ENCODE measurements at places on chromosomes 3 and 15.

DNA sequence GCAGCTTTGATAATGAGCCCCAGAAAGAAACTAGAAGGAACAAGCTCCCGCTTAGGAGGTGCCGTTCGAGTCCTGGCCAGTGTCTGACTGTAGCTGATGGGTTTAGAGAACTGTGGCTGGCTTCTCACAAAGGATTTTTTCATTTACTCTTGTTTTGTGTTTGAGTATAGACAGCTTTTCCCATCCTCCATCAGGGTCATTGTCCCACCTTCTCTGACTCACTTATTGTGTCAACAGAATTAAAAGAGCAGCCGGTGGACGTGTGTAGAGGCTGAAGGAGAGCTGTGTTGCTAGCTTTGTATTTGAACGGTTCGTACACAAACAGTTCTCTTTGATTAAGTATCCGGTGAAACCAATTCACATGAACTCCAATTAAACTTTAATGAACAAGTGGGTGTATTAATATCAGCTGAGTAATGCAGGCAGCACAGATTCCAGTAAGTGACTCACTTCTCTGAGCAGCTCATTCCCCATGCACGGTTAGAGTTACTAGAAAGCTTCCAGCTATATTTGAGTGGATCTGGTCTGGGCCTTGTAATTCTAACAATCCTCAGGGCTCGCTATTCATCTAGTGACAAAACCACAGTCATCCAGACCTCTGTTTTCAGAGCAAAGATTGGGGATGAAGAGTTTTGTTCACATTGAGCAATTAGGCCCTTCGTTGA is 141.0 kb downstream of the LPP start:
- DNase-seq: peak; percentile 97

DNA sequence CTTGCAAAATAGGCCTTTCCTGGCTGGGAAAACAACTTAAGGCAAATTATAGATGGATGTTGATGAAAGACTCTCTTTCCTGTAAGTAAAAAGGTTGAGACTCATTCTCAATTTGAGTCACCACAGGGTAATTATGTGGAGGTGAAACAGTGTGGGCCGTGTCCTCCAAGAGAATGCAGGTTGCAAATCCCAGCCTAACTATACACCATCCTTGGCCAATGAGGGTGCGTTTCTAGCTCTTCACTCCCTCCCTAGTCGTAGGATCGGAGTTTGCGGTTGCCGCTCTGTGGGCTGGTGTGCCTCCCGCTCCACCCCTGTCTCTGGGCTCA is 259.9 kb downstream of the PLCL2 start:
- DNase-seq: no peak

DNA sequence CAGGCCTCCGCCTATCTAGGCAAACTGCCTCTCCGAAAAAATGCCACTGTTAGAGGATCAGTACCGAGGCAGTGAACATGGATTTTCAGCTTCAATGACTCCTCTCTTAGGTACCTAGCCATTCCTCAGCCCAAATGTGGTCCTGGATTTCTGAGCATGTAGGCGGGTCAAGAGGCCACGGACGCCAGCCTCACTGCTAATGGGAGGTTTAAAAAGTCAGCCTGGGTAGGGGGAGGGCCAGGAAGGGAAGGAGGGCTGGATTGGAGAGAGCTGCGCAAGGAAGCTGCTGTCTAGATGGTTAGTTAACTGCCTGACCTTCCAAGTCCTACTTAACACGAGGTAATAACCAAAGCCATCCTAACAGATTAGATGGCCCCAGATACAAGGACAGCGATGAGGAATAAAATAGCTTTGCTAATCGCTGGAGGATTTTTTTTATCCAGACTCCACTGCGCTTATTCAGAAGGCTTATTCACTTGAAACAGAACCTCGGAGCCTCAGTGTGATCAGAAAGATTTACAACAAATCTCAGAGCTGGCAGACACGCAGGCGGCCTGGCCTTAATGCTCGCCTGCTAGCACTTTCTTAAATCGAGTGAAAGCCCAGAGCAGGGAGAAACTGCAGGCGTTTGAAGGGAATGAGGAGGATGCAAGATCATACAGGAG is 34.3 kb downstream of the TLE3 start:
- no peak for DNase-seq

DNA sequence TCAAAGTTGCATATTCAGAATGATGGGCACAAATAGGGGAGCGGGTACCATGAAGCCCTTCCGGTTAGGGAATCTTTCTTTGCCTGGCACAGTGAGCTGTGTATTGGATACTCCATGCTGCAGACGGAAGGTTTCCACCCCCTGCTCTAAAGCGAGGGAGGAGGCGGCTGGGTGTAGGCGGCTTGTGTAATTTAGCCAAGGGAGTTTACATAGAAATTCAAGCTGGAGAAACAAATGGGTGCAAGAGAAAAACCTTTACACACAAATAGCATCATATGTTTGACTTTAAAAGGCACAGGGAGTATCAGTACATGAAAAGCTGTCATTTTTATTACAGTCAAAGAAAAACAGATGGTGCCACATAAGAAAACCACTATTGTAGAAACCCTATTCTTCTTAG is 59.3 kb upstream of the ADCY5 start:
- no peak for DNase-seq

DNA sequence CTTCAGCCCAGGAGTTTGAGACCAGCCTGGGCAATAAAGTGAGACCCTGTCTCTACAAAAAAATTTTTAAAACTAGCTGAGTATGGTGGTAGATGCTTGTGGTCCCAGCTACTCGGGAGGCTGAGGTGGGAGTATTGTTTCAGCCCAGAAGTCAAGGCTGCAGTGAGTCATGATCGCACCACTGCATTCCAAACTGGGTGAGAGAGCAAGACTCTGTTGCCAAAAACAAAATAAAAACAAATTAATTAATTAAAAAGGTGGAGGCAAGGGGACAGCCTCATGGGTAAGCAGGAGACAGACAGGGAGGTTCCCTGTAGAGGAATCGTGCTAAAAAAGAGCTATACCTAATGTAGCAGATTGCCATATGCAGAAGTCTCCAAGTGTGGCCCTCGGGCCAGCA is 12.6 kb downstream of the HAPLN3 start:
- peak; percentile 75 for DNase-seq

DNA sequence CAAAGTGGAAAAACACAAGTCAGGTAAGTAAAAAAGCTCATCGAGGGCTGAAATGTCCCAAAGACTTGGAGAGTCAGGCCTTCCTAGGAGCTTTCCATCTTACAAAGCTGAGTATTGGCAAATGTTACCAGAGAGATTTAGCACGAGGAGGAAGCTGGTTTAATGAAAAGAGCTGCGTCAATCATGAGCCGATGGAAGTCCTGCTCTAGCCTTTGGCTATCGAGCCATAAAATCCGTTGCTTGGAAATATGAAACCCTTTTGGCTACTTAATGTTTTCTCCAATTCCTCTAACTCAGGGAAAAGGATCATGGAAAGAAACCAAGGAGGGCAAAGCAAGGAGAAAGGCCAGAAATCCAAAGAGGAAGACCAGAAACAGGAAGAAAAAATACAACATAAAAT is 1074.6 kb downstream of the FHIT start:
- no peak for DNase-seq

GRCh38 chr3:182255158-182255557 is 538.1 kb upstream of the ATP11B start:
- no peak for DNase-seq

- DNase-seq: no peak
These were observed 12.6 kb downstream of the IL12A start for GRCh38 chr3:160001148-160001760.

GRCh38 chr3:121988146-121988545 is 33.9 kb downstream of the ILDR1 start:
- no peak for DNase-seq

GRCh38 chr15:45714590-45715488 is 80.0 kb downstream of the SQOR start:
- DNase-seq: peak; percentile 65

DNA sequence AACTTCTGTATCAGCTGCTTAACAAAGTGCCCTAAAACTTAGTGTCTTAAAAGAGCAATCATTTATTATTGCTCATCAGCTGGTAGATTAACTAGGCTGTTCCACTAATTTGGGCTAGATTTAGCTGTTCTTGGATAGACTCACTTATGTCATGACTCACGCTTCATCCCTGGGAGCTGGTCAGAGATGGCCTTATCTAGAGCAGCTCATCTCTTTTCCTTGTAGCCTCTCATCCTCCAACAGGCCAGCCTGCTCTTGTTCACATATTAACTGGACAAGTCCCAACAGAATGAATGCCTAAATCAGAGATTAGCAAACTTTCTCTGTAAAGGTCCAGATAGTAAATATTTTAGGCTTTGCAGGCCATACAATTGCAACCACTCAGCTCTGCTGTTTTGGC is 66.9 kb upstream of the PLAAT1 start:
- DNase-seq: peak; percentile 4

GRCh38 chr15:88322461-88322860 is 65.9 kb upstream of the NTRK3 start:
- peak; percentile 61 for DNase-seq

GRCh38 chr3:181488536-181488935 is 223.2 kb upstream of the SOX2 start:
- DNase-seq: no peak

- no peak for DNase-seq
These were observed 266.2 kb upstream of the IGF1R start for GRCh38 chr15:98382139-98382538.

DNA sequence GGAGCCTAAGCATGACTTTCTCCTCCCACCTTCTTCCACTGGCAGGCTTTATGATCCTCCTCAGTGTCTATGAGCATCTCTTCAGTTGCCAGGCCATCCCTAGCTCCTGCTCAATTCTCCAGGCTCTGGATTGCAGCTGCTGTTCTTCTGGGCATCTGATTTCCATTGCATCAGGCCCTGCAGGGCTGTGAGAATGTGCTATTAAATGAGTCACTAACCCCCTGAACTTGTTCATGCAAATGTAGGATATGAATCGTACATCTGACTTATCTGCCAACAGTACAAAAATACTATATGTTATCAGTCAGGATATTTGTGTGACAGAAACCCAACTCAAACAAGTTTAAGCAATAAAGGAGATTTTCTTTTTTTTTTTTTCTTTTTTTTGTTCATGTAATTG is 11.9 kb downstream of the GPR176 start:
- peak; percentile 94 for DNase-seq

GRCh38 chr15:62883938-62884479 is 158.5 kb upstream of the TPM1 start:
- peak; percentile 90 for DNase-seq

DNA sequence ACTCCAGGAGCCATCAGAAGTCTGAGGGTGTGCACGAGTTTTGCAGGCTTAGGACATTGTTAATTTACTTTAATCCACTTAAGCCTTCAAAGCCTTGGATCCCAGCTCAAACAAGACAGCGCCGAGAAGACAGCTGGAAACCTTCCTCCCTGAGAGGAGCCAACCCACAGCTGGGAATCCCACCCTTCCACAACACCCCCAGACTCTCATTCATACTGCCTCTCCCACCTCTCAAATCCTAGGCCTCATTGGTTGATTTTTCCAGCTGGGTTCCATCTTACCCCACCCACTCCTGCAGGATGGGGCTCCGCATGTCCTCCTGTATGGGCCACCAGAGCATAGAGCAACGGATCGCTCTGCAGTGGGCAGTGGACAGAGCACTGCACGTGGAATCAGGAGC is 80.4 kb downstream of the SEMA5B start:
- DNase-seq: no peak

- peak; percentile 66 for DNase-seq
These were observed 21.8 kb downstream of the MGLL start for GRCh38 chr3:127800508-127800907.

DNA sequence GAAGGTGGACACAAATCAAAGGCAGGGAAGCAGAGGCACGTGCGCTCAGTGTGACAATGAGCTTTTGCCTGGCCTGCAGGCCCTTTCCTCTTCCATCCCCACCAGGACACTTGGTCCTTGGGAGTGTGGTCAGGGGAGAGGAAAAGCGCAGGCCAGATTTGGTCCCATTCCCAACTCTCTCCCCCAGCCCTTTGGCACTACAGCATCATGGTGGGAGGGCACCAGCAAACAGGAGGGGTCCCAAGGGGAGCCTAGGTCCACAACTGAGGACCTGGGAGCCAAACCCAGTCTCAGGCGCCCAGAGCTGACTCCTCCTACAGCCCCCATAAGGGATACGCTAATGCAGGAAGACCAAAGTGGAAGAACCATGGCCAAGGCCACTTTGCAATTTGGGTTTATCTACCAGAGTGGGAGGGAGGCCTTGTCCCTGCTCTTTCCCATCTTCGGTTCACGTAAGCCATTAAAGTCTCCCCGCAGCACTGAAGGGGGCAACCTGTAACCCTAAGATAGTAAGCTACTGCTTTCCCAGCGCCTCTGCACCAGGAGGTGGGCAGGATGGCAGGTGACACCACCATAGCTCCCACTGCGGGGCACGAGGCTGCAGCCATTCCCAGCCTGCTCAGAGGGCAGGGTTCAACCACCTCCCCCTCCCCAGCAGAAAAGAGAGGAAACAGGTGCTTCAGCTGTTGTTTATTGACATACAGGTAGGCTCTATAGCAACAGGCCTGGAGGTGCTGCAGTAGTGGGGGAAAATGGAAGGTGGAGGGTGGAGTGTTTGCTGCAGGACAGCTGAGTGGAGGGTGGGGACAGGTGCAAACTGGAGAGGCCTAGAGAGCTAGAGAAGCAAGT is 993 bp upstream of the GRAMD2A start:
- no peak for DNase-seq

- no peak for DNase-seq
These were observed 545.6 kb upstream of the ZNF385D start for GRCh38 chr3:22296601-22297000.

- no peak for DNase-seq
These were observed 4.1 kb downstream of the TNFSF10 start for GRCh38 chr3:172518929-172519640.
